ENCODE measurements at places on chromosomes 16 and 17.

DNA sequence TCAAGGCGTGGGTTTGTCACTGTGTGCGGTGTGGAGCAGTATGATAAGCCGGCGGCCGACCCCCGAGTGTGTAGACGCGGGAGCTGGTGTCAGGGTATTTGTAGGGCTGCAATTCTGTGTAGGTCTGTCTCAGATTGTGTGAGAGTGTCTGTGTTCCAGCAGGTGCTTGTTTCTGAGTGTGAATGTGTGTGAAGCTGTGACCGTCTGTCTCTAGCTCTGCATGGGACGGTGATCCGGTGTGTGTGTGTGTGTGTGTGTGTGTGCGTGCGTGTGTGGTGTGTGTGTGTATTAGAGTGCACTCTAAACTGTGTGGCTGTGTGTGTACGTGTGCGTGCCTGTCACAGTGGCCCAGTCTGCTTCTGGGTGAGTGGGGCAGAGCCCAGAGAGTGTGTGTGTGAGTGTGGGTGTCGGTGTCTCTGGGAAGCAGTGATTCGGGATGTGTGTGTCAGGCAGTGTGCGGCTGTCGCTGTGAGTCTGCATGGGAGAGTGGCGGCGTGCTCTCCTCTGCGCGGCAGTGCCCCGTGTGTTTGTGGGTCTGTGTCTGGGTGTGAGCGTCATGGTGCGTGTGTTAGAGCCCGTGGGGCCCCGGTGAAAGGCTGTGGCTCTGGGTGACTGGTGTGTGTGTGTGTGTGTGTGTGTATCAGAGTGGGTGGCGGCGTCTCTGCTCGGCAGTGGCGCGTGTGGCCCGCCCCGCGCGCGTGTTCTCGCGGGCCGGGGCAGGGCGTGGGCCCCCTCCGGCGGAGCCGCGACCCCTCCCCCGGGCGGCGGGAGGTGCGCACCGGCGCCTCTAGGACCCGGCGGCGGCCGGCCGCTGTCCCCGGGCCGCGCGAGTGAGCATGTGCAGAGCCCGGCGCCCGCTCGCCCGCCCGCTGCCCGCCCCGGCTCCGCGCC is at the start of gene WSCD1:
TSS of gene WSCD1 (plus strand) at position 841 of the 891 bp plus-strand sequence. CDS start 10,280 bp downstream, outside the sequence.
- DNase-seq = no peak

GRCh38 chr17:52106638-52107261 is 51.8 kb downstream of the CA10 start:
- peak; percentile 3 for DNase-seq

DNA sequence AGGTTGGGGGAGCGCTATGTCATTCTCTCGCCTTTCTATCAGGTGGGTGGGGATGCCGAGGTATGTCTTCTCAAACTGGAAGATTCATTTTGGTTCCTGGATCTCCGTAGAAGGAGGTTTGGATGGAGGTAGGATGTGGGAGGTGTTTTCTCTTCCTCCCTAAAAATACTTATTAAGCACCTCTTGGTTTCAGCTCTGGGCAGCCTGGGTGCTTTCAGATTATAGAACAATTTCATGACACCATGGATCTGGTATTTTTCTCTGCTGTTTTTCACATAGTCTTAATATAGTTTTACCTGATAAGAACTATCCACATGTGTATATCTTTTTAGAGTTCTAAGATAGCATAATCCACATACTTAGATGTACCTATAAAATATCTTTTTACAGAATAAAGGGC is 92.9 kb downstream of the YPEL2 start:
- no peak for DNase-seq

DNA sequence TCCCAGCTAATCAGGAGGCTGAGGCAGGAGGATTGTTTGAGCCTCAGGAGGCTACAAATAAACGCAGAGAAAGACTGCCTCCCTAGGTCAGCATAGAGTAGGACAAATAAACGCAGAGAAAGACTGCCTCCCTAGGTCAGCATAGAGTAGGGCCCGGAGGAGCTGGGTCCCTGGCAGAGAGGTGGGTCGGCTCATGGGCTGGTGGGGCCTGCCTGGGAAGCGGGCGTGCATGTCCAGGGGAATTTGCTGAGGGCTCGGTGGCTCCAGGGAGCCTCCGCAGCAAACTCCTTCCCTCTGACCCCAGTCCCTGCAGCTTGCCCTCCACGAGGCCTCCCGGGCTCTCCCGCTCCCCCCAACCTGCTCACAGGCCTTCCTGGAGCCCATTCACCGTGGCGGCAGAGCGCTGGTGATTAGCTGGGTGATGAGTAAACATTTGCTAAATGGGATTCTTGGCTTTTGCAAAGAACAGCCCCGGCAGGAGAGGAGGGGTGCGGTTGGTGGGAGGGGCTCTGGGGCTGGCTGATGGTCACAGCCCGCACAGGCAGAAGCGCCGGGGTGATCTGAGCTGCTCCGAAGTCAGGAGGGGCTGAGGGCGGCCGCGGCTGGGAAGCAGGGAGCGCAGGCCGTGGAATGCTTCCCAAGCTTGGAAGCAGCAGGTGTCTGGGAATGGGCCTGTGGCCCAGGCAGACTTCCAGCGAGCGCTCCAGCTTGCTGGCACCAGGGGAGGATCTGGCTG is 93.1 kb downstream of the RTN4RL1 start:
- no peak for DNase-seq

- DNase-seq = no peak
Measured at GRCh38 chr17:45706033-45706432, 78.1 kb upstream of the CRHR1 start.
